ENCODE measurements at places on chromosomes 5 and 9. TPM values are rescaled to one million over a fixed set of nuclear protein-coding genes. Genes with fewer than 3 reads are reported as not detected.

DNA sequence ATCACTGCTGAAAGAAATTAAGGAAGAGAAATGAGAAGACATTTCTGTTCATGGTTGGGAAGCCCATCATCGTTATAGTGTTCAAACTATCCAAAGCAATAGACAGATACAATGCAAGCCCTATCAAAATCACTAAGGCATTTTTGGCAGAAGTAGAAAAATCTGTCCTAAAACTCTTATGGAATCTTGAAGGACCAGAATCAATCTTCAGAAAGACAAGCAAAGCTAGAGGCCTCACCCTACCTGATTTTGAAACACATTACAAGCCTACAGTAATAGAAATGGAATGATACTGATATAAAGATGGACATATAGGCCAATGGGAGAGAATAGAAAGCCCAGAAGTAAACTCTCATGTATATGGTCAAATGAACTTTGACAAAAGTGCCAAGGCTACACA is 4.9 kb upstream of the IFNA21 start:
- DNase-seq = no peak

DNA sequence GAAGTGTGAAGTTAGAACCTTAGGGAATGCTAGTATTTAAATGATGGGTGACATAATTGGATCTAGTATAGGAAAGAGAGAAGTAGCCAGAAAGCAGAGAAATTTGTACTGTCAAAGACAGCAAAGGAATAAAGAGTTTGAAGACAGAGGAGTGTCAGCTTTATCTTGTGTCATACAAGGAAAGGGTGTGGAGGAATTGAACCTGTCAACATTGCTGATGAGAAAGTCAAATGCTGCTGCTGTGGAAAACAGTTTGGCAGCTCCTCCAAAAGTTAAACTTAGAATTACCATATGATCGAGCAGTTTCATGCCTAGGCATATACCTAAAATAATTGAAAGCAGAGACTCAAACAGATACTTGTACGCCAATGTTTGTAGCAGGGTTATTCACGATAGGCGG is 63.7 kb downstream of the DENND4C start:
- DNase-seq = no peak

DNA sequence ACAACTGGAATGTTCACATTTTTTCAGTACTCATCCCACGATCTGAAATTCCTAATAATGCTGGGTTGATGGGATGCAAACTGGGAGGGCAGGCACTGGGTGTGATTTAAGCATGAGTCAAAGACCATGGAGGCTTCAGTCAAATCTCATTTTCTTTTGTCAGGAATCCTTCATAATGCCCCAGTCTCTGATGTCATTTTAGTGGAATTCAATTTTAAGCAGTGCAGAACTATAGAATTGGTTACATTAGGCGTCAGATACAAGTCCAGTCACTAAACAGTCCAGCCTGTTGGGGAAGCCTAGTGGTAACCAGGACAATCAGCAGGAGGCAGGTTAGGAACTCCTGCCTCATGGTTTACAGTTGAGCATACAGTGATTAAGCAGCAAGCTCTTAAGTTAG is 41.0 kb upstream of the TMEM215 start:
- DNase-seq = no peak

GRCh38 chr9:130287736-130288135 is 22.2 kb downstream of the HMCN2 start:
- DNase-seq = no peak

Gene ADAMTS19
- total RNA-seq = 0.33 TPM

Gene FAM53C
- 44.9 TPM for total RNA-seq

Gene KIF20A
- total RNA-seq = 23.8 TPM

Gene LRRC70
- total RNA-seq = 1.3 TPM

Gene NNT
- 90.1 TPM for total RNA-seq

Gene ARSI
- 8.5 TPM for total RNA-seq

Gene GALNT12
- 18.2 TPM for total RNA-seq
